AG08395 (cell line): ENCODE measurements at places on chromosomes 12 and 14.

GRCh38 chr14:47790477-47790876 is 115.1 kb upstream of the MDGA2 start:
- no peak for DNase-seq

- DNase-seq, result no peak
These were observed 222.7 kb downstream of the FOXN3 start for GRCh38 chr14:89194376-89194775.

- DNase-seq, result no peak
These were observed 41.3 kb upstream of the HIF1A start for GRCh38 chr14:61654026-61654425.

DNA sequence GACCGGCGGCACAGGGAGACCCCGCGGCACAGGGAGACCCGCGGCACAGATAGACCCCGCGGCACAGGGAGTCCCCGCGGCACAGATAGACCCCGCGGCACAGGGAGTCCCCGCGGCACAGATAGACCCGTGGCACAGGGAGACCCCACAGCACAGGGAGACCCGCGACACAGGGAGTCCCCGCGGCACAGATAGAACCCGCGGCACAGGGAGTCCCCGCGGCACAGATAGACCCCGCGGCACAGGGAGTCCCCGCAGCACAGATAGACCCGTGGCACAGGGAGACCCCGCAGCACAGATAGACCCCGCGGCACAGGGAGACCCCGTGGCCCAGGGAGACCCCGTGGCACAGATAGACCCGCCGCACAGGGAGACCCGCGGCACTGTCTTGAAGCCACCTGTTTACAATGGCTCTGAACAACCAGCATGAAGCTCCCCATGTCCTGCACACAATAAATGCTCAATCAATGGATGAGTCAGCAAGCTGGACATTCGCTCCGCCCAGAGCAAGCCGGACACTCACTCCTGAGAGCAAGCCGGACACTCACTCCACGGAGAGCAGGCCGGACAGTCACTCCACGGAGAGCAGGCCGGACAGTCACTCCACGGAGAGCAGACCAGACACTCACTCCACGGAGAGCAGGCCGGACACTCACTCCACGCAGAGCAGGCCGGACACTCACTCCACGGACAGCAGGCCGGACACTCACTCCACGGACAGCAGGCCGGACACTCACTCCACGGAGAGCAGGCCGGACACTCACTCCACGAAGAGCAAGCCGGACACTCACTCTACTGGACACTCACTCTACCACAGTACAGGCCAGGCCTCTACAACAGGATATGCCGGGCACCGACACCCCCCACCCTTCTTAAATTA is 121.9 kb downstream of the RFLNA start:
- no peak for DNase-seq

DNA sequence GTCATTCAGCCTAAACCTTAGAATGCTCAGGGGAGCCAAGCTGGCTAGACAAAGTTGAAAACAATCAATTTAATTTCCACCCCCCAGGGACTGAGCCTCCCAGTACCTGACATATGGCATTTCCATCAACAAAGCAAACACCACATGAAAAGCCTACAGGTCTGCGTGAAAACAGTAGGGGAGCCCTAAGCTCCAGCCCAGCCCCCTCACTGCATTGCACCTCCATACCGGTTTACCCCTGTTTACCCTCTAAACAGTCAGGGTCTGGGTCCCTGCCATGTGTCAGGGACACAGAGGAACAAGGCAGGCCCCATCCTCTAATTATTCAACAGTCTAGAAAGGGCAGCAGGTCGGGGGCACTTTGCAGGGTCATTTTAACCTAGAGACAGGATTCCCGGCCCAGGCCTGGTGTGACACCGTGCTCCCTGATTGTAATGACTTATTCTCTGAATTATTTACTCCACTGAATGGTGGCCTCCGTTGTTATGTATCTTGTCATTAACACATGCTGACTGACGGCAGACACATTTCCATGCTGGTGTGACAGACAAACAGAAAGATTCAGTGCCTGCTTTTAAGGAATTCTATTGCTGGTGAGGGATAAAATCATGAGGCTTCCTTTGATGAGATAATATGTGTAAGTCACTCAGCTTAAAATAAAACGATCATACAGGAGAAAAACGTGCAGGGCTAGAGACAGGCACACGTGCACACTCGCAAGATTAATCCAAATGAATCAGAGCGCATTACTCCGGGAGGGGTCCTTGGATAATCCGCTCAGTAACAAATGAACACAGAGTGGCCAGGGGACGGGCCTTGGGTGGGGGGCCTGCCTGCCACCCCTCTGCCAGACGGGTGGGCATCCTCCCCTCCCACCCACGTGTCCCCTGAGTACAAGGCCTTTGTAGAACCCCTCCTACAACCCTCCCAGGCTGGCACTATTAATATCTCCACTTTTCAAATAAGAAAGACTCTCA is 23.2 kb downstream of the CCDC88C start:
- DNase-seq, result no peak

DNA sequence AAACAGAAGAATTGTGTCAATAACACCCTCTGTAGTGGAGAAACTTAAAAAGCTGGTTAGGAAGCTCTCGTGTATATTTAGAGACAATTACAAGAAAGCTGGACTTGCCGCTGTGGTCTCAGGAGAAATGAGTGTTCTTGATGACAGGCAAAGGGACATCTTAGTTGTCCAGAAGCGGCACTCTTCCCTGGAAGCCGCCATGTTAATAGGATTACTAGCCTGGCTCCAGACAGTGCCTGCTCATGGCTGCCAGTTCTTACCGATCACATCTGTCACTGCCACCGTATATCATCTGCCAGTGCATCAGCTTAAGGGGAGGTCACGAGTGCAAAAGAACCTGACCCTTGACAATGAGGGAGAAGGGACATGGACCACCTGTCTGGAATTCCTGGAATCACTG is 48.9 kb downstream of the C14orf132 start:
- DNase-seq, result no peak

DNA sequence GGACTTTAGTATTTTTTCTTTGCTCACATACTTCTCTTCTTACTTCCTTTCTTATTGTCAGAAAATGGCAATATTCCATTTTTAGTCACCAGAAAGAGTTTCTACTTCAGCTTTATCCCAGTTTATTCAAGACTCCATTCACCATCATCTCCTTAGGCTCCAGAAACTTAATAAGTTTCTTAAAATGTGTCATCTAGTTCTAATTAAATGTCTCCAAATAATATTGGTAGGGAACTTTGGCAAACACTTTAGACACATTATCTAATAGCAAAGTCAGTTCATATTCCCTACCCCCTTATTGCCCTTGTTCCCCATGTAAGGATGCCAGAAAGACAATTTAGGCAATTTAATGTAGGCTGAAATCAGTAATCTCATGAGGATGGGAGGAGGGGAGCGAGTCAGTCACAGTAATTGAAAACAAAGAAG is 15.1 kb downstream of the EPYC start:
- no peak for DNase-seq

- DNase-seq, result no peak
These were observed 45.5 kb downstream of the MGST1 start for GRCh38 chr12:16392846-16393535.

- DNase-seq, result peak; percentile 24
These were observed 800 bp downstream of the PCNX4 start for GRCh38 chr14:60092526-60092920.

DNA sequence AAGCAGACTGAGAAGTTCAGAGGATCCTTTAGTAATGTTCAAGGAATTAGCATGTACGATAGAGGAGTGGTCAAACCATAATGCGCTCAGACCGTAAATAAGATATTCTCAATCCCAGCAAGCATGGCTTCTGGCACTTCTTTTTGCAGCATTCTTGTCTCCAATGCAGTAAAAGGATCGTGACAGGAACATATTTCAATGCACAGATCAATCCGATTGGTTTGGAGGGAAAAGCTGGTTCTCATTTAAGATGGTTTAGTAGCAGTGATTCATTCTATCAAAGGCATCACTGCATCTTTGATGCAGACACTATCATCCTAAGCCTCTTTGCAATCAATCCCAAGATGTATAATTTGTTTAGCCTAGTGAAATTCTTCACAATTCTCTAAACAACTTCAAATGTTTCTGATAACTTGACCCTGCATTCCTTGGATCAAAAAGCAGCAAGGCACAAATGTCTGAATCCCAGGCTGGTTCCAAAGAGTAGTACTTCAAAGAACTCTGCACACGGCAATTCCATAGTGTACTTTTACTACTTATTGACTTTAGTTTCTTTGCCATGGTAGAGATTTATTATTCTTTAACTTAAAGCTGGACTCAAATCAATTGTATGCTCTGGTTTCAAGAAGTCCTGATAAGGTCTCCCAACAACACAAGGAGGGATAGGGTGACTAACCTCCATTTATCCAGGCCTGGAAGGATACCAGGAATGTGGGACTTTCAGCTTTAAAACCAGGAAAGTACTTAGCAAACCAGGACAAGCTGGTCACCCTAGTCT is 96.8 kb upstream of the MDM1 start:
- DNase-seq, result peak; percentile 60

GRCh38 chr14:21048638-21049037 is 6.5 kb downstream of the RNASE7 start:
- no peak for DNase-seq

- DNase-seq, result no peak
These were observed 39.4 kb downstream of the HNRNPC start for GRCh38 chr14:21229821-21230220.

DNA sequence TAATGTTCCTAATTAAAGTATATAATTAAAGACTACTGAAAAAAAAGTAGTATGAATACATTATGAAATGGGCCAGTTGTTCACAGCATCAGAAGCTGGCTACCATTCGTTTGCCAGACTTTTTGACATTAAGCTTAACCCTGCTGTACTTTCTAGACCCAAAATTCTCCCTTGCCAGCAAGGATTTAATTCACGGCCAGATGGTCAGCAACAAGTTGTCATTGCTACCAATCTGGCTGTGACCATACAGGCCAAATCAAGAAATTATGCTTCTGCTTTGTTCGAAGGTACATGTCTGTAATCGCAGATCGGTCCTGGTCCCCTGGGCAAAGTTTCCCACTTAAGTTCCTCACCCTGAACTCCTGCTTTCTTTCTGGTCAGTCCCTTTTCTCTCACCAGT is 217.7 kb upstream of the ATXN7L3B start:
- DNase-seq, result no peak

DNA sequence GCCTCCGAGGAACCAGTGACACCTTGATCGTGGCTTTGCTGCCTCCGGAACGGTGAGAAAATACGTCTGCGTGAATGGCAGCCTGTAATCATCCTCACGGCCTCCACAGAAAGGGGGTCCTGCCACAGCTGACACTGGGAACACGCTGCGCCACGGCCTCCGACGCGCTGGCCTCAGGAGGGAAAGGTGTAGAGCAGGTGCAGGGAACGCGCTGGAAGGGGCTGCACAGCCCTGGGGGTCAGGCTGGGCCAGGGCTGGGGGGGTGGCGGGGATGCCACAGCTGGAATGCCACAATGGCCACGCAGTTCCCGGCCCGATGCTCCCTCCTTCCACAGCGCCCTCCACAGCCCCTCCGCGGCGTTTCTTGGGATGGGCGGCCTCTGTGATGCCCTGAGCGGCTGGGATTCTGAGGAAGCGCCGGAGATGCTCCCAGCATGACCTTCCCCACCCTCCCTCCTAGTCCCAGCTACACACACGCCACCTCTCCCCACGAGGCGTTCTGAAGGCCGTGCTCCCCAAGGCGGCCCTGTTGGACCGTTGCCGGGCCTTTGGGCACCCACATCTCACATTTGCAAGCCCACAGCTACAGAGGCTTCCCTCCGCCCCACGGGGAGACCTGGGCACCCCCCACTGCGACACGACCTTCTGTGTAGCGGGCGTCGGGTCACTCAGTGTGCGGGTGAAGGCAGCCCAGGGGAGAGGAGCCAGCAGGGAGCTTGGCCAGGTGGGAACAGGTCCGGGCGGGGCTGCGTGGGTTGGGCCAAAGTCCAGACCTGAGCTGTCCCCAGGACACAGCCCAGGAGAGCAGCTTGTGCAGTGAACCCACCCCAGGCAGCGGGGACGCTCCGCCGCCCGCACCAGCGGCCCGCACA is 31.8 kb upstream of the GALNT9 start:
- DNase-seq, result no peak

DNA sequence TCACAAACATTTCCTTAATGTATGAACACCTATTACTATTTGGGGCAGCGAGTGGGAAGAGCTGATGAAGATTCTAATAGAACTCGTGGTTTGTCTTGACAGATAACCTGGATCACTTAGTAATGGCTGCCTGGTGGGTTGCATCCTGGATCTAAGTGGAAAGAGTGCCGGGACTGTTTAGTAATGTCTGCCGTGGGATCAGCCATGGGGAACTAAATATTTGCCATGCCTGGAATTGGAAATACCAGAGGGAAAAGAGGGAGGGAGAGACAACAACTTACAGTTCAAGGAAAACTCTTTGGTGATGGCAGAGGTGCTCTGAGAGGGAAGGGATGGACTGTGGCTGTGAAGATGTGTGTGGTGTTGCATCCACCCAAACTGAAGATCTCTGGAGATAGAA is 21.3 kb upstream of the CCDC63 start:
- DNase-seq, result no peak
